ENCODE measurements at places on chromosomes 11 and 22.

- DNase-seq: no peak
Observed at GRCh38 chr11:132346558-132347148, 976.2 kb downstream of the NTM start.

- DNase-seq: no peak
Observed at GRCh38 chr11:111598559-111598958, 3.7 kb upstream of the SIK2 start.

GRCh38 chr11:27525824-27526516 is 19.4 kb upstream of the LIN7C start:
- no peak for DNase-seq

GRCh38 chr22:23204541-23205157 is 24.3 kb downstream of the BCR start:
- peak; percentile 82 for DNase-seq

GRCh38 chr11:83751041-83751440 is 464.9 kb upstream of the CCDC90B start:
- DNase-seq: no peak

- no peak for DNase-seq
Observed at GRCh38 chr22:28283068-28283654, 364.1 kb upstream of the PITPNB start.

DNA sequence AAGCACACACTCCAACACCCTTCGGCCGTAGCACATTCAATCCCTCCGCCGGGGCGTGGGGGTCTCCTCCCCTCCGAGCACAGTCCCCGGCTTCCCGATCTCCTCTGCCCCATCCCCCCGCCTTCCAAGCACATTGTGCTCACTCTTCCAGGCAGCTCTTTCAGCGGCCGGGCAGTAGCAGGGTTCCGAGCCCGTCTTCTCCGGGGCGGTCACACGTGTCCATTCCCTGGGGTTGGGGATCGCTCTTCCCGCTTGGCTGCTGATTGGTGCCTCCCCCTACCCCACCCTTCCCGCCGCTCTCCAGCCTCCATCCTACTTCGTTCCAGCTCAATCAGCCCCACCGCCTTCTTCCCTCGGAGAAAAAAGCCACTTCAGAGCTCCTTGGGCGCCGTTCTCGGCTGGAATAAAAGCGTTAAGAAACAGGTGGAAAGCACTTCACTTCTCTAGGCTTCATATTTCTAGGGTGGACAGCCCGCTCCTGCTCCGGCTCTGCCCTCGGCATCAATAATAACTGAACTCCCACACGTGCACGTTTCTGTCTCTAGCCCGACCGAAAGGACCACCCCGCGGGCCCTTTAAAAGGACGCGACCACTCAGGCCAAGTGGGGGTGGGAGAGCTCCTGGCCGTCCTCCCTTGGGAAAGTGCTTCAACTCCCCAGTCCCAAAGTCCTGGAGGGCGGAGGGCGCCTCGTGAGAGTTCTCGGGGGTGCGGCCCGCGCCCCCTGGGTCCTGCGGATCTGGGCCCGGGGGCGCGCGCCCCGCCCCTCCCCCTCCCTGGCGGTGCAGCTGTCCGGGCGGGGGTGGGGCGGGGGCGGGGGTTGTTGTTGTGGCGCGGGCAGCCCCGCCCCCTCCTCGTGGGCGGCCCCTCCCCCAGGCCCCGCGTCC is 464 bp upstream of the CECR2 start:
- peak; percentile 56 for DNase-seq

DNA sequence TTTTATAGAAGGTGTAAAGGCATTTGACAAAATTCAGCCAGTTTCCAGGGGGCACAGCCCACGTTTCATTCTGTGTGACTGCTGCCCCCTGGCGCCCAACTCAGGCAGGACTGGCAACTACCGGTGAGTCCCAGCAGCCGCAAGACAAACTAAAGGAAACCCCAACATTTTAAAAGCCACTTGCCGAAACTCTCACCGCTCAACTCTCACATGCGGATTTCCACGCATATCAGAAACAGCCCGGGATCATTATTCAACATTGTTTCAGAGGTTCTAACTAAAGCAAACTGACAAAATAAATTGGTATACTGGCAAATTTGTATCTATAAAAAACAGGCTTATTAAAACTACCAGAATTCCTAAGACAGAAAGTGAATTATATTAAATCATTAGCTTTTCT is 48.2 kb downstream of the MORC2 start:
- peak; percentile 17 for DNase-seq

DNA sequence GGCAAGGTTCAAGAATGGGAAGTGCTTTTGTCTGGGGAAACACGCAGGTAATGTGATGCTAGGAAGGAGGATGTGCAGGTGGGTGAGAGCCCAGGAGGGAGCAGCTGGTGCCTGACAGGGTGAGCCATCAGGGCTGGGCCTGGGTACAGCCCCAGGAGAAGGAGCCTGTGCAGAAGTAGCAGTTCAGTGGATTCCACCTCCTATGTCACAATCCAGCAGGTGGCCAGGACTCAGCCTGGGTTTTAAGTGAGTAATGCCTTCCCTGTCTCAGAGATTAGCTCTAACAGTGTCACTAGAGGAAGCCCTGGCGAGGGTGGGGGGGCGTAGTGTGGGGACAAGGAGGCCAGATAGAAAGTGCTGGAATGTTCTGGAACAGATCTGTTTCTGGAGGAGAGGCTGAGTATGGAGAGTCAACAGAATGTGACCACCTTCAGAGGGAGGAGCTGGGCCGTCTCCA is 8.1 kb downstream of the RIC8A start:
- no peak for DNase-seq

GRCh38 chr11:129720994-129721393 is 94.7 kb upstream of the TMEM45B start:
- no peak for DNase-seq

All from NCI-H1105 (cell line).